ENCODE measurements at places on chromosomes 3 and 15.

- DNase-seq, result no peak
These were observed 27.3 kb upstream of the SPRED1 start for GRCh38 chr15:38225381-38225780.

GRCh38 chr15:60649845-60650548, 171.1 kb upstream of the ICE2 start:
- peak; percentile 36 for DNase-seq

- no peak for DNase-seq
These were observed 2.0 kb downstream of the TMEM62 start for GRCh38 chr15:43135351-43135750.

DNA sequence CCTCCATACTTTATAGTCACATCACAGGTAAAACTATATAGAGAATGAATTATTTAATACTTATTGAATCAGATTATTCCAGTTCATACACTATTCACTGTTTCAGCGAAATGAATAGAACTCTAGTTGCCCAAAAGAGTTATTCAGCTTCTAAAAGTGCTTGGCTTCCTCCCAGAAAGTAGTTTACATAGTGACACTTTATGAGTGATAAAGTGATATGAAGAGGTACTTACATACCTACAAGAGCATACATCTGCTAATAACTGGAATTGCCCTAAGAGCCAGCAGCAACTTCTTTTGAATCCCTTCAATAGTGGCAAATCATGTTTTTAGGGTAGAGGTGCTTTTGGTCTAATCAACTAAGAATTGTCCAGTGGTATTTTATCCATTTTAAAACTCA, 635.1 kb upstream of the AGTR1 start:
- DNase-seq, result no peak

- DNase-seq, result no peak
These were observed 88.3 kb upstream of the UBE3A start for GRCh38 chr15:25527118-25527517.

DNA sequence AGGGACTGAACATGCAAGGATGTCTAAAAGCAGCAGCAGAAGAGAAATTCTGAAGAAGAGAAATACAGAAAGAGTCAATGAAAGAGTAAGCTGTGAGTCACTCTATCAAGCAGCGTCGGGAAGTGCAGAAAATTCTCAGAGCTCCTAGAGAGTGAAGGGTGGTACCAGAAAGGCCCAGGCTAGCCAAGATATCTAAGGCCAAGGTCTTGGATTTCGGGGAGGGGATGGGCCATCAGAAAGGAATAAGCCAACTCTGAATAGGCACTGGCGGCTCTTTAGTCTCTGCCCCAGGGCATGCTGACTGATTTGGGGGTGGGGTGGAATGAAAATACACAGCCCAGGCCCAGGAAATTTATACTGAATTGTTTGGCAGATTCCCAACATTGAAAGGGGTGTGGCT, 70.8 kb downstream of the GPR156 start:
- no peak for DNase-seq

GRCh38 chr3:181689546-181689945, 22.2 kb upstream of the SOX2 start:
- DNase-seq, result no peak

DNA sequence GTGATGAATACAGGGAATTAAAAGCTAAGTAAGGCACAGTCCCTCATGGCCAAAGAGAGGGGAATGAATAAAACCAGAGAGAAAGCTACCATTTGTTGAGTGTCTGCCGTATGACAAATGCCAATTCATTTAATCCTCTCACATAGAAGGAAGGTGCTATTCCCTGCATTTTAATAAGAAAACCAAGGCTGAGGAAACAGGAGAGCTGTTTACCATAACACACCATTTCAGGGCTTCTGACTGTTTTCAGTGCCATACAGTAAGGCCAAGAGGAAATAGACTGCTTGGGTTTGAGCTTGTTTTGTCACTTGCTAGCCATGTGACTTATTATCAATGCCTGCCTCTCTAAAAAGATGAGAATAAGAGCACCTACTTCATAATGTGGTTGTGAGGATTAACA, 10.1 kb downstream of the BTBD1 start:
- DNase-seq, result no peak

- DNase-seq, result no peak
These were observed 18.9 kb downstream of the CD200 start for GRCh38 chr3:112351823-112352222.

DNA sequence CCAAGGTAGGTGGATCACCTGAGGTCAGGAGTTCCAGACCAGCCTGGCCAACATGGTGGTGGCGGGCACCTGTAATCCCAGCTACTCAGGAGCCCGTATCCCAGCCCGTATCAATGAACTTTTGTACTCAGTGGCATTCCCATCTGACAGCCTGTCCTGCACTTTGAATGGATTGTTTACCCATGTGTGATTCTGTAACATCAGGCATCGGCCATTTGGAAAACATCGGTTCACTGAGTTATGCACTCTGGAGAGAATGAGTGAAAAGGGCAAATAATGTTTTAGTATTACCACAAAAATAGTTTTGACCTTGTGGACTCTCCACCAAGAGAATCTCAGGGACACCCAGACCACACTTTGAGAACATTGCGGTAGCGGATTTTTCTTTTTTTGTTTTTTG, 13.6 kb downstream of the KLHL25 start:
- no peak for DNase-seq

DNA sequence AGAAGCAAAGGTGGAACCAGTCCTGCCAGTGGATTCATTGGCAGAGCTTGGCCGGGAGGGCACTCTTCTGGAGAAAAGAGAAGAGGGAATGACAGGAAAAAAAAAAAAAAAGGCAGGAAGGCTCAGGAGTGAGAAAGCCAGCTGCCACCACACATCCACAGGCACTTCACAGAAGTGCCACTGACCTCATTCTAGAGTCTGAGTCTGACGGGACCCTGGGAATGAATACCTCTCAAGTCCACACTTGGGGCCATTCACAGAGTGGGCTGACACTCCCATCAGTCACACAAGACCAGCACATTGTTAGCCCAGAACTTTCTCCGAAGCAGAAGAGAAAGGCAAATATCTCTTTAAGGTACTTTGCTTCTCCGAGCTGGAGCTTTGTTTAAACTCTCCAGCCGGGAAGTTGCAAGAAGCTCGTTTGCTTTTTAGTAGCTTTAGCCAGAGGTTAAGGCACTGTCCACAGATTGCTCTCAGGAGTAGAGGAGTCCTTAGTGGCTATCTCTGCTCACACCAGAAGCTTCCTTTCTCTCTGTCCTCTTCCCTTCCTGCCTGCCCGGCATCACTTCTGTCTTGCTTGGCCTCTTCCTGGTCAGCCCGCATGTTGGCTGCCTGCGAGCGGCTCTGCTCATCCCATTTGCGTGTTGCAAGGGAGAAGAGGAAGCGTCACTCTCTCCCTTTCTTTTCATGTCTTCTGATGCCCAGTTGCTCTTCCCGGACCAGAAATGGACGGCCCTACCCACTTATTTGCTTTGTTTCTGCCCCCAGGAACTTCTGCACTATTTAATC, 53.8 kb downstream of the CMTM6 start:
- no peak for DNase-seq

GRCh38 chr3:129567176-129567705, 24.3 kb downstream of the H1-8 start:
- DNase-seq, result no peak

DNA sequence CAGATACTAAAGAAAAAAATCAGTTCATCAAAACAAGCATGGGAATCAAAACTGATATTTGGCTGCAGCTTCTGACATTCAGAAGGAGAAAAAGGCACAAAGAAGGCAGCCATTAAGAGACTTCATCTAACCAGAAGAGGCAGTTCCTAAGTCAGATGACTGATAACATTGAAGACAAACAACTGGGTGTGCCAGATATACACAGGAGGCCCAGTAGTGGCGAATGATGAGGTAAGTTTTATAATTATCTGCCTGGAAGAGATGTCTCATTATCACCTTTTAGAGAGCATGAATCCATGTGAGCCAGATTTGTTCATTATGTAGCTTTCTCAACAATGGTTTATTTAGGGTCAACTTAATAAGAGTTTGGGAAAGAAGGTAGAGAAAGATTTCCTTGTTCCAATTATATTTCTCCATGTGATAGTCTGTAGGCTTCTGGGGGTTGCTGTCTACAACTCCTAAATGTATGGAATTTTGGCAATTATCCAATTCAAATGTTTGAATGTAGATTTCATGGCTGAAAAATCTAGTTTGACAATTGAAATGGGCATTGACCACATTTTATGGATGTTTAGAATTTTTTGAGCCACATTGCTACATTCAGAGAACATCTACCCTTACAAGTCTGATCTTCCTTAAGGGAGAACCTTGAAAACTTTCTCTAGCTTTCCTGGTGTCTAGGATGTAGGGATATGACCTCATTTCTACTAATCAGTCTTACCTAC, 50.4 kb upstream of the RASGRF1 start:
- DNase-seq, result no peak

GRCh38 chr3:183515968-183516851, 39.3 kb downstream of the KLHL6 start:
- peak; percentile 58 for DNase-seq

DNA sequence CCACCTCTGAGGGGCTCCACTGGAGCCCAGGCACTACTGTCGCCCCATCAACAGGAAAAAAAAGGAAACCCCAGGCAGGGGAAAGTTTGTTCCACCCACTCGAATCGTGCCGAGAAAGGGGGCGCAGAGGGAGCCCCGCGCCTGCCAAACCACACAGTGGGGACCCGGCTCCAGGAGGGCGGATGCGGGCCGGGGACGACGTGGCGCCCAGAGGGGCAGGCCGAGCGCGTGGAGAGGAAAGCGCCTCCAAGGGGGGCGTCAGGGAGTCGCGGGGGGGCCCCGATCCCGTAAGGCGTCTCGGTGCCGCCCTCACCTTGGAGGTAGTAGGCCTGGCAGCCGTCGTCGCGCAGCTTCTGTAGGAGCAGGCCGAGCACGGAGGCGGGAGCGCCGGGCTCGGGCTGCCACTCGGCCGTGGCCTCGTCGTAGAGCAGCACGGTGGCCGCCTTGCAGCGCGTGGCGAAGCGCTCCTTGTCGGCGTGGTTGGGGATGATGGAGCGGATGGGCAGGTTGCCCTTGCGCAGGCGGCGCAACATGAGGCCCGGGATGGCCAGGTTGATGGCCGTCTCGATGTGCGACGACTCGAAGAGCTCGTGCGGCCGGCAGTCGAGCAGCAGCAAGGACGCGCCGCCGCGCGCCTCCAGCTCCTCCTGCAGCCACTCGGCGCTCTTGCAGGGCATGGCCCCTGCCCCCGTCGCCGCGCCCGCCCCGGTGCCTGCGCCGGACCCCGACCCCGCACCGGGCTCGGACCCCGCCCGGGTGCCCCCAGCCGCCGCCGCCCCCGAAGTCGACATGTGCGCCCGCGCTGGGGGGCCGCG, 627 bp downstream of the DUSP7 start:
- peak; percentile 30 for DNase-seq

GRCh38 chr3:150351398-150351797, 56.7 kb upstream of the TSC22D2 start:
- DNase-seq, result no peak

GRCh38 chr3:39011191-39011736, 40.5 kb downstream of the SCN11A start:
- DNase-seq, result no peak

GRCh38 chr3:69370901-69371301, 15.0 kb downstream of the FRMD4B start:
- DNase-seq, result no peak

DNA sequence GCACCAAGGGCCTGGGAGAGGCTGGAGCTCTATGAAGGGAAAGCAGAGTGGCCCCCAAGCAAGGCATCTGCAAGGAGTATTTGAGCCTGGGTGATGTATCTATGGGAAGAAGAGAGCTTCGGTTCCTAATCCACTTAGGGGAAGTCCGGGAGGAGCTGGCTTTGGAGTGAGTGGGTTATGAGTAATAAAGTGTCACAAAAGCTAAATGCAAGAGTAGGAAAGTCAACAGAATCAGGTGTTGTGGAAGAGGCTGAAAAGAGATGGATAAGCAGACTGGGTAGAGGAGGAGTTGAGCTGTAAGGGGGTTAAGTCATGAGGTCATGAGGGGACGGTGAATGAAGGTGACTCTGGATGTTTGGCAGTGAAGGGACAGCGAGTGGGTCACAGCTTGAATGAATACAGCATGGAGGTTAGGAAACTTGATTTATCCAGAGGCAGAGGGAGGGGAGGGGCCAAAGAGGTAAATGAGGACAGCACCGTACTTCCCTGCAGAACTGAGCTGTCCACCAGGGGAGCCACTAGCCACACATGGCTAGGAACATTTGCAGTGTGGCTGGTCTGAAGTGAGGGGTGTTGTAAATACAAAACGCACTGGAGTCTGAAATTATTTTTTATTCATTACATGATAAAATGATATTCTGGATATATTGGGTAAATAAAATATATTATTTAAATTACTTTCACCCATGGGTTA, 83.3 kb downstream of the ADCY5 start:
- no peak for DNase-seq

DNA sequence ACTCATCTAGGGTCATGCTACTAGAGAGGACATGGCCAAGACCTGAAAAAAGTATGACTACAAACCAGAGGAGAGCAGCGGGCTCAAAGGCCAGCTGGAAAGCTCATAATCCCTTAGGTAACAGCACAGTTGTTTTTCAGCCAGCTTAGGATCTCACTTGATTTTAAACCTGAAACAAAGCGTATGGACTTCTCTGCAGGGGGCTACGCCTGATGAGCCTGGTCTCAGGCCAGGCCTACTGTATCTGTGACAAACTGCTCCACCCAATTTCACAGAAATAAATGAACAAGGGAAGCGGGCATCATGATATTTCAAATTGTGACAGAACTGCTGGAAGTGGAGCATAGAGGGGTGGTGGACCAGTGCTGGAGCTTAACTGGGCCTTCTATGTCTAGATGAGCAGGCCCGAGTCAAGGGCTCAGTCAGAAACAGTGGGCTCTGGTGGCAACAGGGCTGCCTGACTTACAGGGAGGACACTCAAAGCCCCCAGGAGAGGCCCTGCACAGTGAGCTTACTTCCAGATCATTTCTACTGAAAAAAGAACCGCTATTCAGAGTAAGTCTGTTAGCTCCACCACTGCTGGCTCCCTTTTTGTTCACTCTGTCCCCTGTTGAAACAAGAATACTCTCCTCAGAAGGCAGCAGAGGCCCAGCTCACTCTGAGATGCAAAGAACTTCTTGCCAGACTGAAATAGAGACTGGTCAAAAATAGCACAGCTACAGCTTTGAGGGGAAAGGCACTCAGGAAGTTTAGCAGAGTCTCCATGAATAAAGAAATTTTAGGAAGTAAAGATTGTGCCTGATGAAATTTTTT, 47.0 kb downstream of the LRIG1 start:
- no peak for DNase-seq

DNA sequence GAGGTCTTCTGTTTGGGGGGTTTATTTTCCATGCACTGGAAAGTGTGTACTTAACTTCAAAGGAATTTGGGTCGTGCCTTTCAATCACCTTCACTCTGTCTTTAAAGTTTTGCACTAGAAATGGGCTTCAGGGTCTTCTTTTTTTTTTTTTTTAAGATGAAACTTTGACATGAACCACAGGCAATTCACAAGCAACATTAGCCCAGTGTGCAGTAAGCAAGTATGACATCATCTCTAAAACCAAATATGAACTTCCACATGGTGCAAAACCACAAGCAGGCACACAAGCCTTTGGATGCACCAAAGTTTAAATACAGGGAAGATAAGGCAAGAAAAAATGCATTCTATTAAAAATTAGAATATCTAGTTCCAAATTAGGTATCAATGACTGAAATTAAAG, 381.9 kb downstream of the ERC2 start:
- DNase-seq, result no peak

- no peak for DNase-seq
These were observed 12.1 kb upstream of the THSD4 start for GRCh38 chr15:71103102-71103676.
